ENCODE measurements at places on chromosomes 4 and X.

GRCh38 chr4:67912080-67912479, 28.3 kb upstream of the TMPRSS11D start:
- ATAC-seq = no peak

GRCh38 chrX:108447303-108447702, 7.7 kb downstream of the COL4A5 start:
- no peak for ATAC-seq

- no peak for ATAC-seq
Measured at GRCh38 chr4:151745481-151746231, 15.2 kb downstream of the GATB start.

DNA sequence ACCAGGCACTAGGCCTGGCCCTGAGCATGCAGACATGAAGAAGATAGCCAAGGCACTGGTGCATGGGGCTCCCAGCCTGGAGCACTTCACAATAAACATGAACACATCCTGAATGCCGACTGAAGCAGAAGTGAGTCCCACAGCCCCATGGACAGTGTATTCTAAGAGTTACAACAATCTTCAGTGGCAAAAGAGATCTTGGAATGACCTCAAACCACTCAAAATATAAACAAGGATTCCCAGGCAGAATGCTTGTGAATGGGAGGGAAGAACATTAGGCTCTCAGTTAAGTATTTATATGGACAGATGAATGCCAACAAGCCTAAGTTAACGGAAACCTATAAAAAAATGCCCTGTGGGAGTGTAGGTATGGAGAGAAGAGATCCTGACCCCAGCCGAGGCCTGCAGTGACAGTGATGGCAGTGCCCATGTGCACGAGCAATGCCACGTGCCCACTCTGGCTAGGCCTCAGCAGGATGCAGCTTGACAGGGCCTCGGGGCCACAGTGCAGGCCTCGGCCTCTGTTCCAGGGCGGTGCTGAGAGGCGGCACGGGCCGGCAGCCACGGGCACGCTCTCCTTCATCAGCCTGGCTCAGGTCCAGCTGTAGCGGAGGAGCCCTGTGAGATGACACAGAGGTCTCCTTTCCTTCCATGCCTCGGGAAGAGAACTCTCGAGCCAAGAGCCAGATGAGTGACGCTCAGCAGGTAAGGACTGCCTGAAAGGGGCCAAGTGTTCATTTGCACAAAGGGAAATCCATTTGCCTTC, 49.2 kb downstream of the IRF2 start:
- ATAC-seq = no peak

DNA sequence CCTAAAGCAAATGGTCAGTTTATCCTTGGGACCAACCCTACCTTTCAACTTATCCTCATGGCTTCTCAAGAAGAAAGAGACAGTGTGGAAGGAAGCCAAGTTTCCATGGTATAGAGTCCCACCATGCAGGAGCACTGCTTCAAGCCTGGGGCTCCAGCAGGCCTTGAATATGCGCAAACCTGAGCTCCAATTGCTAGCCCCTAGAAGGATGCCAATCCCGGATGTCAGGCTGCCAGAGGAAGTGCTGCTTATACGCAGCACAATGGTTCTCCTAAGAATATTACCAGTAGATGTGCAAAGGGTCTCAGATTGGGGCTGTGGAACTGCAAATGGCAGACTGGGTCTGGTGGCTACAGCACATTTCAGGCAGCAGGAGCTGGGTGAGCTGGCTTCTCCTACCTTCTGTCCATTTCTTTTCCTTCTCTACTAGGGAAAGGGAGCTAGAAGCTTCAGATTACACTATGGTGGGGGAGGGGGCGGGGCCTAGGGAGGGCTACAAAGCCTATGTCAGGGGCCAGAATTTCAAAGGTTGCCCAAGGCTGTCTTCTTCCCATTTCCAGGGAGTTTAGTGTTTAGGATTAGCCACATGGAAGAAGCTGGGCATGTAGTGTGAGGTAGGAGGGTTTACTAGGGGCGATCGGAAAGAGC, 40.7 kb upstream of the CITED1 start:
- ATAC-seq = no peak

DNA sequence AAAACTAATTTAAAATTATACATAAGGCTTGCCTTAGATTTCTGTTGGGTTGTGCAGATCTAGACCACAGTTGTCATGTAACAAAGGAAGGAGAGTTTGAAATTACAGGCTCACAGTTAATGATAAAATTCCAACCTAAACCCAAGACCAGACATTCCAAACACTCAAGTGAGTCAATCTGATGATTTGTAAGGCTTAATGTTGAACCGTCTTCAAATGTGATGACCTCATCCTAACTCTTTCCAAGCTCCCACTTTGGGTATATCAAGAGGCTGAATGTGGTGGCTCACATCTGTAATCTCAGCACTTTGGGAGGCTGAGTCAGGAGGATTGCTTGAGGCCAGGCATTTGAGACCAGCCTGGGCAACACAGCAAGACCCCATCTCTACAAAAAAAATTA, 149.2 kb downstream of the TBL1X start:
- no peak for ATAC-seq

- no peak for ATAC-seq
Measured at GRCh38 chr4:182306792-182307507, 63.7 kb downstream of the TENM3 start.

- no peak for ATAC-seq
Measured at GRCh38 chrX:106919932-106920452, at the start of gene CLDN2. CLDN2 (plus strand) TSS chrX:106920402; CDS start chrX:106928229, 7,827 bp downstream.

DNA sequence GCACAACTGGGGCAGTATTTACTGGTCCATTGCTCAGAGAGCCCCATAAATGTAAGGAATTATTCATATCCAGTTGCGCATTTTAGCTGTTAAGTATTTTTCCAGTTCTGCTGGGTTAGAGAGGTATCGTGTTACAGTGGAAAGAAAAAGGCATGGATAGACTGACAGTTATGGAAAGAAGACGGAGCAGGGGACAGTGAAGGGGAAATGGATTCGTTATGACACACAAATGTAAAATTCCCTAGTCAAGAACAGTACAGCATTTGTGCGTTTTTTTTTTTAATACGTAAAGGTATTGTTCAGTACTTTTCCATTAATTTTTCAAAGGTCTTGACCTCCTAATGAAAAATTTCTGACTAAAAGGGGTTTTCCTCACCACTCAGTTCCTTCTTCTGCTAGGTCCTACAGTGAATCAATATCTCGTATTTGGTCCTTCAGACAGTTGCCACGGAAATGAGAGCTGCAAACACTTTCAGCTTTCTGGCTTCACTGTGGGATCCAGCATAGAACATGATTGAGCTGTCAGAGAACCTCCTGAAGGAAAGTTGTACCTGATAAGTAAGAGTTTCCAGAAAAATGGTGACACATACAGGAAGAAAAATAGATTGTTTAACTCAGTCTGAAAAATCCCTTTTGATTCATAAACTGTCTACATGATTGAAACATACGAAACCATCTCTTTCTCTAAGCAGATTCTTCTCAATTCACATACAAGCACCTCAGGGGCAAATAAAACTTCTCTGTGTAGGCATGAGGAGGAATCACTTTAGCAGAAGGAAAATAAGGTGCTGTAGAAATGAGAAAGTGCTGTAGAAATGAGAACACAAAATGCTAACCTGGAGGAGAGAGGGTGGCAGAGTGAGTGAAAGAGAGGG, 21.8 kb upstream of the BBS12 start:
- peak; percentile 81 for ATAC-seq

DNA sequence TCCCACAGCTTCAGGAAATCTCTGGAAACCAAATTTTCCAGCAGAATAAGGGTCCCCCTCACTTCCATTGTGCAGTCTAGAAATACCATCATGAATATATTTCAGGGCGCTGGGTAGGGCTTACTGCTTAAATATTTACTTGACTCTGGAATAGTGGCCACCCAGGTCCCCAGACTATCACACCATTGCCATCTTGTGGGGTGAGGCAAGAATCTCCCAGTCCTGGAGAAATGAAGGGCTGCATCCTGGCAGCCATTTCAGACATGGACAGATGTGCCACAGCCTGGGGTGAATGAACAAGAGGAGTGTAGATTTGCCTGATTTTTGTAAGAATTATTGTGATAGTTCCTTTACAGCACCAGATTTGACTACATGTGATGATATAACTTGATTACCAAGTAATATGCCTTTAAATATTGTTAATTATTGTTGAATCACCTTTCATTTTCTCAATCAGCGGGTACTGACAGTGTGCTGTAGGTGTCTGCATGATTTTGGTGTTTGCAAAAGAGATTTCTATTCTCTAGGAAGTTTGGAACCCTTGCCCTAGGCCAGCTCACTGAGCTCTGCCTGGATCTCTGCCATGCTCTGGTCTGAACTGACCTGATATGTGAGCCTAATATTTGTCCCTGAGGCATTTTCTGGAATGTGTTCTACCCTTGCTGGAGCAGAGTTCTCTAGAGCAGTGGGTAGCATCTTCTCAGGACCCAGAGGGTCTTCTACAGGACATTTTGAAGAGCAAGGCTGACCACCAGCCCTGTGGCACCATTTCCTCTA, 183.4 kb downstream of the KIT start:
- ATAC-seq = no peak

DNA sequence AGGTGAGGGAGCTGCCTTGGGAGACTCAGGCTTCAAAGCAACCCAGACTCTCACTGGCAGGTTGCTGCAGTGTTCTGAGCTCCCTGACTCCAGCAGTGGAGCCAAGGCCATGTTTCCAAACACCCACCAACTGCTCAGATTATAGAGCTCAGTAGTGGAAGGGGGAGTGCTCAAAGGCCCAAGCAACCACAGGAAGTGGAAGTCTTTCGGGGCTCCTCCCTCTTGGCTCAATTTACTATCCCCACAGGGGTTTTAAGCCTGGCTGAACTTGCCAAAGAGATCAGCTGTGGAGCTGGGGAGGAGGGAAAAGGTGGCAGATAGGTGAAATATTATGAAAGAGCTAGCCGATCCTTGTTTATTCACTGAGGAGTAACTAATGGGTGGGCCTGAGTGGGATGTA, 82.5 kb downstream of the HPRT1 start:
- ATAC-seq = no peak

DNA sequence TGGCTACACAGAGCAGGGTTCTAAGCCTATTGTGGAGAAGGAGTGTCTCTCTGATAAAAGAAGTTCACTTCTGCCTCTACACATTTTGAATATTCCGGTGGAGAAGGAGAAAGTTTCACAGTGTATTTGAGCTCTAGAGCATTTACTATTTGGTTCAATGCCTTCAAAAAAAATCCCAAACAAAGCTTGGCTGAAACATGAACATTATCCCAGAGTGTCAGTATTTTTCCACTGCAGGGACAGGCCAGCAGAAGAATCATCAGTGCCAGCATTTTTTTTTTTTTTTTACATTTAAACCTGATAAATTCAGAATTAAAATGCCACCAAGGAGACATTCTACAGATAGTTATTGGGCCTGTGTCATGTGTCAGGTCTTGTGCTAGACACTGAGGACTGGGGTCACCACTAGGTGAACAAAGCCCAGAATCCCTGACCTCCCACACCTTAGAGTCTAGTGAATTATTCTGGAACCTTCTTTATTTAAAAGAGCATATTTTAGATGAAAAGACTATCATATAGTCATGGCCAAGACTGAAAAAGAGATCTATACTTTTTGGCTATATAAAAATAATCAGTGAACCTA, 48.0 kb upstream of the NAP1L5 start:
- ATAC-seq = no peak

GRCh38 chr4:37858112-37858511, 31.6 kb downstream of the PGM2 start:
- no peak for ATAC-seq
